Stimulated activated CD8-positive, alpha-beta memory T cell treated with anti-CD3 and anti-CD28 coated beads, Interleukin-15, amount 100 ng/mL, for 4 hours (primary cell): ENCODE measurements at places on chromosomes 5 and 9.
A peak's percentile ranks its signal among the peaks of the same experiment; 100 is the strongest.

- DNase-seq, result no peak
Measured at GRCh38 chr9:123426406-123426805, 70.4 kb downstream of the CRB2 start.

GRCh38 chr5:169415371-169415770, 114.4 kb upstream of the SLIT3 start:
- DNase-seq, result no peak

GRCh38 chr5:137872466-137872865, 4.8 kb downstream of the MYOT start:
- DNase-seq, result no peak

DNA sequence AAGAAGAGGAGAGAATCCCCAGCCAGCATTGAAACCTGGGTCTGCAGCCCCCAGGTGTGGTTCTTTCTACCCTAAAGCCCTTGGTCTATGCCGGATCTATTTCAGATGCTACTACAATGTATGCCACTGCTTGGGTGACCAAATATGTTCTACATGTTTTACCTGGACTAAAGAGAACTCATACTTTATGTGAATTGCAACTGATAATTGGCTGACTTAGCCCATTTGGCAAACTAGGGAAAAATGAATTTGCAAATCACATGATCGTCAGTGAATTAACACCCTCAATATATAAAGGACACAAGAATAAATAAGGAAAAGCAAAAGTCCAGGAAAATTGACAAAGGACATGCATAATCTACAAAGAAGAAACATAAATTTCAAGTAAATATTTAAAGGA, 308.8 kb upstream of the IRX2 start:
- DNase-seq, result no peak

DNA sequence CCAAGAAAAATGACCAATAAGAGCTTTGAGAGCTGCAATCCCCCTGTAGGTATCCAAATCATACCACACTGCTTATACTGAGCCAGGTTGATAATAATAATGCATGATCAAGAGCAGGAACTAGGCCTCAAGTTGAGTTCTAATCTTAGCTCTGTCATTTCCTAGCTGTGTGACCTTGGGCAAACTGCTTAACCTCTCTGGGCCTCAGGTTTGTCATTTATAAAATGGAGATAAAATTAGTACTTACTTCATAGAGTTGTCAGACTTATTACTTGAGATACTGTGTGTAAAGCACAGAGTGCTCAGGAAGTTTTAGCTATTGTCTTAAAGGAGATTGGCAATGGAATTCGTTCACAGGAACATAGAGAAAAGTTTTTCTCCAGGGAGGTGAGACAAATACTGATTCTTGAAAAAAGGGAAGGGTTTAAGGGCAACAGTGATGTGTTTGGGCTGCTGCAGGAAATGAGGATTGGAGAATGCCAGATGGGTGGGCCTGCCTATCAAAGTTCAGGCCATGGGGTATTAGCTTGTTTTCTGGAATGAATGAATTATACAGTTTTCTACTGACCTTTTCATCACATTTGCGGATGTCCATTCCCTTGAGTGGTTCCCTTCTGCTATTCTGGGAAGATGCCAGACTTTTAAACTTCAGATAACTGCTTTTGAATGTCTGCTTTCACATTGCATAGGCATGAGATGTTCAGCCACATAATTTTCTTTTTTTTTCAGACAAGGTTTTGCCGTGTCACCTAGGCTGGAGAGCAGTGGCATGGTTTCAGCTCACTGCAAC, 10.2 kb upstream of the ATP6V0E1 start:
- DNase-seq, result no peak

- DNase-seq, result no peak
Measured at GRCh38 chr5:157177953-157178352, 2.7 kb upstream of the ITK start.

- no peak for DNase-seq
Measured at GRCh38 chr5:173237143-173237874, 2.3 kb upstream of the NKX2-5 start.

- DNase-seq, result no peak
Measured at GRCh38 chr9:133117271-133118178, 3.5 kb downstream of the RALGDS start.

DNA sequence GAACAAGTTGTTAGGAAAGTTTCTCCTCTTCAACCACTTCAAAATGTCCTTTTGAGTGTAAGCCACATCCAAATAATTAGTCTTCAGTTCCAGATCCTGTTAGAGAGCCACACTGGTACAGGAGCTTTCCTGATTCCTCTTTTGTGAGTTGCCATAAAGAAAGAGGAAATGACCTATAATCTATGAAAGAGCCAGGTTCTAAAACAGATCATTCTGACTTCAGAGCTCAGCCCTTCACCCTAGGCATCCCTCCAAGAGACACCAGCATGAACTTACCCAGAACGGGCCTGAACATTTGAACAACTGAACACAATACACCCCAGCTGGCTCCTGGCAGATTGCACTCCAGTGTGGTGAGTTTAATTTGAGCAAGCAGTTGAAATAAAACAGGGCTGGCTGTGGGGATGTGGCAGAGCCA, 25.7 kb downstream of the SLC1A1 start:
- no peak for DNase-seq

GRCh38 chr5:41686767-41687166, 176.4 kb upstream of the PLCXD3 start:
- no peak for DNase-seq

- DNase-seq, result no peak
Measured at GRCh38 chr9:32434892-32435291, 50.4 kb downstream of the ACO1 start.

- no peak for DNase-seq
Measured at GRCh38 chr5:55218967-55219366, 8.1 kb downstream of the MCIDAS start.

GRCh38 chr5:59577485-59577884, 316.0 kb downstream of the PDE4D start:
- DNase-seq, result no peak

DNA sequence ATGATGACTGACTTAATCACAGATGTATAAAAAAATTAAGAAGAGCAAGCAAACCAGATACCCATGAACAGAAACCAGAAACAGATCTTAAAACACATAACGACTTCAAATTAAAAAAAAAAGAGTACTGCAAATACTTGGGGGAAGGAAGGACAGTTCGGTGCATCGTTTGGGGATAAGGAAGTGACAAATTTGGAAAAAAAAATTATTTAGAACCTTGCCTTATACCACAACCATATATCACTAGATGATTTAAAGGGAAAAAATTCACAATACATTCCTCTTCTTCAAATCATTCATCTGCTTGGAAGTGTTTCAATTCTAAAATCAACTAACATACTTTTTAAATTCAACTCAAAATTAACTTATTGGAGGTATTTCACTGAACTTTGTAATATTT, 1038.6 kb upstream of the DMAC1 start:
- DNase-seq, result no peak

GRCh38 chr5:856531-857425, 6.0 kb upstream of the ZDHHC11 start:
- no peak for DNase-seq

GRCh38 chr5:1546556-1546955, 22.8 kb upstream of the LPCAT1 start:
- no peak for DNase-seq

DNA sequence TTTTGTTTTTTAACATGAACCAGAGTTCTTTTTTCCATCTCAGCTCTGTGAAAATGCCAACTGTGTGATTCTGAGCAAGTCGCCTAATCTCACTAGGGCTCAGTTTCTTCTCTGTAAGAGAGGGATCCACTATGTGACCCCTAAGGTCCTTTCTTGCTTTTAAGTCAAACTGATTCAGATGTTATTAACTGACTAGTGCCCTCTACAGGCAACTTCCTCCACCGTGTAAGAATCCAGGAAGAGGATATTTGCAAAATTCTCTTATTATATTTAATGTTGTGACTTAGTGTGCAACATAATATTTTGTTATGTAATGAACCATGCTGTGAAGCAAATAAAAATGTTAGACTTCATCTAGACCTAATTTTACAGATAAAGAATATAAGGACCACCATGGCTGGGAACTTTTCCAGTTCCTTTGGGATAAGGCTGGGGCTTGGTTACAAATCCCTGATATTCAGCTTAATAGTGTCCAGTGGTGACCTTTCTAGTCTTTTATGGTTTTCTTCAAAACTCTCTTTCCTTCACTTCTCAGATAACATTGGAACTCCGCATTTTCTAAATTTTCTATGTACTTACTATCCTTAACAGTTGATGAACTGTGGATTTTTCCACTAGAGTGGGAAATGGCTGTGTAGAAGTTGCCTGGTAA, 244.7 kb downstream of the PIK3R1 start:
- DNase-seq, result peak; percentile 17

- DNase-seq, result no peak
Measured at GRCh38 chr9:61666849-61667371, 477.1 kb downstream of the SPATA31A7 start.

- no peak for DNase-seq
Measured at GRCh38 chr9:125889476-125890419, 142.6 kb downstream of the PBX3 start.

- DNase-seq, result no peak
Measured at GRCh38 chr5:36502608-36503007, 103.8 kb upstream of the SLC1A3 start.

DNA sequence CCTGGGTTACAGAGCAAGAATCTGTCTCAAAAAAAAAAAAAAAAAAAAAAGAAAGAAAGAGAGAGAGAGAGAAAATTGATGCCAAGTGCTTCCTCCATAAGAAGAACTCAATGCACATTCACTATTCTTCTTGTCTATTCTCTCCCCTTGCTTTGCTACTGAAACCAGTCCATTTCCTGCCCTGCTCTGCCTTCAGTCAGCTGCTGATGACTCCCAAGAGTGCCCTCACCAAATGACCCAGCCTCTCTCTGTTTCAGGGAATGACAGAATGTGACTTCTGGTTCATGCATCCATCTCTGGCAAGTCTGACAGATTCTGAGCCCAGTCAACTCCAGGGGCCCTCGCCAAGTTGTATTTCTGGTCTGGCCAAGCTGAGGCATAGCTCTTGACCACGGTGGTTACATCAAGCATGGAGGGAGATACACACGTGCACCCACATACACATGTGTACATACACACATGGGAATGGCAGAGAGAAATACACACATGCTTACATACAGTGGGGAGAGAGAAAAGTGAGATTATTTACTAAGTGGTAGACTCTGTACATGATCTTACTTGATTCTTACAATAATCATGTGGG, 106.2 kb downstream of the NSG2 start:
- DNase-seq, result no peak

DNA sequence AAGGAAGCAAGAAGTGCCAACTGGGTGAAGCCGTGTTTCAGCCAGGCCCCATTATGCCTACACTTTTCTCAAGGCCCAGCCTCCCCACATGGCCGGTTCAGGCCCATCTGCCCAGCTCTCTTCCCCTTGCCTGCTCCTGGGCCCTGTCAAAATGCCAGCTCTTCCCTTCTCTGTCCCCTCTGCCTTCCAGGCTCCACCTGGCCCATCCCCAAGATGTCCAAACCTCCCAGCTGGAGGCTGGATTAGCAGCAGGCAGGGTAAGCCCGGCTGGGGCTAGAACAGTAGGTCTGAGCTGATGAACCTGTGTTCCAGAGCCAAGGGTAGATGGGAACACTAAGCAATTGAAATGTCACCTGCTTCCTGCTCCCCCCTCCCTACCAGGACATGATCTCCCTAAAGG, 64.1 kb upstream of the HSPA9 start:
- no peak for DNase-seq

DNA sequence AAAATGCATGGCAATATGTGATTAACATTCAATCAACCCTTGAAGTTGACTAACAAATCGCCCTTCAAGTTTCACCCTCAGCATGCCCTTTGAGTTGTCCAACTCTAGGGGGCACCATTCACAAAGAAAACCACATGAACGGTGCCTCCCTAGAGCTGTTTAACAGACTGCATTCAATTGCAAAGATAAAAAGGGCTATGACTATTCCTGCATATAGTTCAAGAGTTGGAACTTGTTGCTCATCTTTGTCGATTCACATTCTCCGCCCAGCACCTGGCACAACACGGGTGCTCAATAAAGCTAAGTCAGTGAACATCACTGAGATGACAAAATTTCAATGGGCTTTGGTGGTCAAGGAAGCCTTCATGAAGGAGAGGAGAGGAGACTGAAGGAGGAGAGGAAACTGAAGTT, 69.6 kb upstream of the SLC30A5 start:
- no peak for DNase-seq

DNA sequence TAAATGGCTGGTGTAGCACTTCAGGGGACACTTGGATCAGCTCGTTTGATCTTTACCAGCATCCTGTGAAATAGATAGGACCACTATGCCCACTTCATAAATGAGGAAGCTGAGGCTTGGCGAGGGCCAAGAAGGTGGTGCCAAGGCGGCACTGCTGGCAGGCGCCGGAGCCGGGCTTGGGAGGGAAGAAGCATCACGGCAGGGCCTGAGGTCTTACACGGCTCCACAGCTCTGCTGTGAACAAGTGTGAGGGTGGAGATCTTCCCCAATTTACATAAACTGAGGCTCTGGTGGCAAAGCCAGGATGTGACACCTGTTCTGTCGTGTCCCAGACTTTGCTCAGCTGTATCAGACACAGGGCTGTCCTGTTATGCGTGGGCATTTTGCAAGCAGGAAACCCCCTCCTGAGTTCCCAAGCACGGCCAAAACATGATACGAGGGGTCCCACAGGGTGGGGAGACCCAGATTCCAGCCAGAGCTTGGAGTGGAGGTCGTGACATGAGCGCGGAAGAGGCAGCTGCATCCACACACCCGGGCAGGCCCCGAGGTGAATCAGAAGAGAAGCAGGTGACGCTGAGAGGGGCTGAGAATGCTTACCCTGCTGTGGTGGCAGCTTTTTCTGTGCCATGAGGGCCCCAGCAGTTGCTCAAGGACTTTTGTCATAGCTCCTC, 117.5 kb upstream of the BOD1 start:
- no peak for DNase-seq

DNA sequence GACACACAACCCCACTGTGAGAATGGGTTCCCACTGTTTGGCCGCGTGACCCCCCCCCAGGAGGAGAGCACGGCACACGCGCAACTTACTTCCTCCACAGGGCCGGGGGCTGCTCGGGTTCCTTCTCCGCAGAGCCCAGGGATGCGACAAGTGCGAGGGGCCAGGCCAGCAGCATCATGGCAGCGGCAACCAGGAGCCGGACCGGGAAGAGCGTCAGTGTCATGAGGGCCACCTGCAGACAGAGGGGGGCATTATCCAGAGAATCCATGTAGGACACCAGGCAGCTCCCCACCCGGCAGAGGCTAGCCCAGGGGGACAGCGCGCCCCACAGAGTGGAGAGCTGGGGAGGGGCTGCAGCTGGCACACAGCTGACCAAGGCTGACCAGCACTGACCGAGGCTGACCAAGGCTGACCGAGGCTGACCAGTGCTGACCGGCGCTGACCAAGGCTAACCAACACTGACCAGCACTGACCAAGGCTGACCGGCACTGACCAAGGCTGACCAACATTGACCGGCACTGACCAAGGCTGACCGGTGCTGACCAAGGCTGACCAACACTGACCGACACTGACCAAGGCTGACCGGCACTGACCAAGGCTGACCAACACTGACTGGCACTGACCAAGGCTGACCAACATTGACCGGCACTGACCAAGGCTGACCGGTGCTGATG, 22.3 kb downstream of the LPCAT1 start:
- DNase-seq, result no peak

DNA sequence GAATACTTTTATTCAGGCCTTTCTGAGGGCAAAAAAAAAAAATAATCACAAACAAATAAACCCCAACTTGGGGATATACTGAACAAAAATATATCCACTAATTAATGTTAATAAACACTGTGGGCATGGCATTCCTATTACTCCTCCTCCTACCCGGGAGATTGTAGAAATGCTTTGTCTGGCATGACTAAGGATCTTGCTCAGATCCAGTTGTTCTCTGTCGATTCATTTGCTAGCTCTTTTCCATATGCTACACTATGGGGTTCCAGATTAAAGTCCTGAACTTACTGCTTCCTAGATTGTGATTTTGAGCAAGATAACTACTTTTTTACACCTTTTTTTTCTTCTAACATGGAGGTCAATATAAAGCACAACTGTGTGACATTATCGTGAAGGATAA, 102.2 kb upstream of the PRR16 start:
- no peak for DNase-seq
